Cerebellar nuclear complex (tissue), 1 donor: ENCODE measurements at places on chromosomes 16 and 17.
A peak's percentile ranks its signal among the peaks of the same experiment; 100 is the strongest.

DNA sequence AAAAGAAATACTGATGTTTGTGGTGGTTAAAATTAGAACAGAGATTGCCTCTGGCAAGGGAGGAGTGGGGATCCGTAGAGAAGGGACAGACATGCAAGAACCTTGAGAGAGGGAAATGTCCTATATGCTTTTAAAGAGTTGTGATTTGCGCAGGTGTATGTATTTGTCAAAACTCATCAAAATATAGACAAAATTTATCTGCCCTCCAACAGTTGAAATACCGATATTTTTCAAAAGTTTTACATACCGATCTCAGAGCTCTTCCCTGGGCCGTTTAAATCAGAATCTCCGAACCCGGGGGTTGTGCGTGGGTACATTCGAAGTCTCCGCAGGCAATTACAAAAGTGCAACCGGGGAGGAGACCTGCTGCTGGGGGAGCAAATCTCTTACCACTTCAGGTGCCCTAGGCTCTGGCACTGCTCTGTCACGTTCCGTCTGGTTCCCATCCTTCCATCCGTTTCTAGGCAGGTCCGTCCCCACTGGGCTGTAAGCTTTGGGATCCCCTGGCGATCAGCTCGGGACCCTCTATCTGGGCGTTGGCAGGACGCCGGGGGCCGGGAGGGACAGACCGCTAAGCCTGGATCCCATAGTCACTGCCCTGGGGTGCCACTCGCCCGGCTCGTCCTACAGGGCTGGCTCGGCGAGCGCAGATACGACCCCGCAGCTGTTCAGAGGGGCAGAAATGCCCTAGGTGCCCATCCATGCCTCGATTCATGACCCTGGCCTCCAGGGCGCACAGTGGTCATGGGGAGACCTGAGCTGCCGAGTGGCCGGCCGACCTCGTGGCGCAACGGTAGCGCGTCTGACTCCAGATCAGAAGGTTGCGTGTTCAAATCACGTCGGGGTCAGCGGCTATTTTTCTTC lies 4.2 kb downstream of the BORCS6 start:
- peak; percentile 34 for DNase-seq

- no peak for DNase-seq
Observed at GRCh38 chr17:32896647-32897258, 19.8 kb upstream of the MYO1D start.

- no peak for DNase-seq
Observed at GRCh38 chr17:40931311-40931710, 6.1 kb downstream of the KRT23 start.

DNA sequence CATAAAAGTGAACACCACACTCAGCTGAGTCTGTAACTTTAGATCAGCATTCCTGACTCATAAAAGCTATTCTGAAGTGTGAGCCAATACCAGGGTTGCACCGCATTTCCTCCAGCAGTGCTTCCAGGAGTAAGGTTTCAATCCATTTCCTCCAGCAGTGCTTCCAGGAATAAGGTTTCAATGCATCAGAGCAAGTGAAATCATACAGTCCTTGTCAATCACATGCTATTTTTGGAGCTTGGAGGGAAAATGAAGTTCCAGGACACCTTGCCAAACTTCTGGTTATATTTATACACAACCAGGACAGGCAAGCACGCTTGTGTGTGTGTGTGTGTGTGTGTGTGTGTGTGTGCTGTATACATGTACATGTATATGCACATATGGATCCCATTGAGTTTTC lies 327.6 kb downstream of the GRIN2A start:
- DNase-seq: no peak

DNA sequence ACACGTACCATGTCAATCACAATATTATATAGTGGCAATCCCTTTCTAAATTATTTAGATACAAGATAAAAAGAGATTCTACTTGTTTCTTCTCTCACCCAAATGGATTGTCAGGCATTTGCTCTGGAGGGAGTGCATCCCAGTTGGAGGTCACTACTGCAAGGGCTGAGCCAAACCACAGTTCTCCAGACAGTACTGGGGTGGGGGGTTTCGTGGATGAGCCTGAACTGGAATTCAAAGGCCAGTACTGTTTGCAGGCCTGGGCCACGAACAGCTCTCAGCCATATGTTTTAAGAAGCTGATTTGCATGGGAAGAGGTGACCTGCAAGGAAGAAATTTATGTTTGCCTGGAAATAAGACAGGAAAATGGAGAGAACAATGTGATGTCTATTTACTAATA lies 314.9 kb downstream of the PMP22 start:
- DNase-seq: no peak

DNA sequence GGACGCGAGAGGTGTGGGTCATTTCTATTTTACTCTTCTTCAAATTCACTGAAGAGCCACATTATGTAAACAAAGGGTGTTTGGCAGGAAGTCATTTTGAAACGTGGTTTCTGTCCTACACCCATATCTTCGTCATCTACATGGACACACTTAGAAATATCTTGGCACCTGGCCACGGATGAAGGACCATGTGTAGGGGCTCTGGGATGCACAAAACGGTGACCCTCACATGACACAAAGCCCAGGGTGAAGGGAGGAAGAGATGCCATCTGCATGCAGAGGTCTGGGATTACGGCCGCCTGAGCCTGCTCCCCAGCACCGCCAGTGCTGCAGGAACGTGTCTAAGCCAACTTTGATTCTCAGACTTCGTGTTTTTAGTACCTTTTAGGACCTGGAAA lies 130.2 kb upstream of the CHMP6 start:
- no peak for DNase-seq

- no peak for DNase-seq
Observed at GRCh38 chr17:16040710-16041251, 41.2 kb downstream of the TTC19 start.
